Cerebellum (tissue), 4 donors: ENCODE measurements at places on chromosomes 13 and 19. TPM values are rescaled to one million over a fixed set of nuclear protein-coding genes. Genes with fewer than 3 reads are reported as not detected.

Gene FBXO46
- 3.6 TPM for total RNA-seq

Gene PNMA8B
- 6.2 TPM for total RNA-seq

Gene ZNF296
- total RNA-seq: 0.45 TPM

Gene MEIOSIN
- total RNA-seq: not detected

Gene PMIS2
- not detected for total RNA-seq

Gene LYL1
- total RNA-seq: 3.1 TPM
